Cerebellar cortex (tissue), 1 donor: ENCODE measurements at places on chromosomes 5 and 9.

GRCh38 chr5:149337736-149338135, 7.6 kb upstream of the GRPEL2 start:
- peak; percentile 28 for DNase-seq

DNA sequence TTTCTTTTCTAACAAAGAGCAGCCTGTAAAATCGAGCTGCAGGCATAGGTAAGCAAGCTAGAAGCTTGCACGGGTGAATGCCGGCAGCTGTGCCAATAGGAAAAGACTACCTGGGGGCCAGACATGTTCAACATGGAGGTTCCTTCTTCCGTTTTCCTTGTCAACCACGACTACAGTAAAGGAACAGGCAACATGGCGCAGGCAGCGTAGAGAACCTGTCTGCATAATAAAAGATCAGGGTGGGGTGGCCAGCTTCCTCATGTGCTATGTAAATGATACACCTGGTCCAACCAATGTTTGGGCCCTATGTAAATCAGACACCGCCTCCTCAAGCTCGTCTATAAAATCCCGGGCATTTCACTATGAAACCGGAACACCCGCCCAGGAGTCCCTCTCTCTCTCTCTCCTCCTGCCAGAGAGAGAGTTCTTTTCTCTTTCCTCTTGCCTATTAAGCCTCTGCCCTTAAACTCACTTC, 103.8 kb upstream of the LIFR start:
- DNase-seq = no peak

GRCh38 chr5:133278317-133278716, 226.5 kb downstream of the HSPA4 start:
- DNase-seq = no peak

DNA sequence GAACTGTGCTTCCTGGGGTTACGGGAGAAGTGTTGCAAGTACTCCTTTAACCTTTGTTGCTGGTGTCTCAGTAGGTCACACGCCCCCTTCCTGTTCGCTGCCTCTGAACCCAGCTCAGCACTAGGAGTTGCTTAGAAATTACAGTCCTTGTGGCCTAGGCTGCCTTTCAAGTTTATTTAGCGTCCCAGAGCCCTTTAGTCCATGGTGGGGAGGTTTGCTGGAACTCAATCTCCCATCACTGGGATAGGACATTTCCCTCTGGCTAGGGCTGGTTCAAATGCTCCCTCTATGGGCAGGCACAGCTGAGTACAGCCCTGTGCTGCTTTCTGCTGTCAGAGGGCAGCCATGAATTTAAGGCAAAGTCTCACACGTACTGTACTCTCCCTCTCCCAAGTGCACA, 4.7 kb downstream of the IFNA8 start:
- no peak for DNase-seq

DNA sequence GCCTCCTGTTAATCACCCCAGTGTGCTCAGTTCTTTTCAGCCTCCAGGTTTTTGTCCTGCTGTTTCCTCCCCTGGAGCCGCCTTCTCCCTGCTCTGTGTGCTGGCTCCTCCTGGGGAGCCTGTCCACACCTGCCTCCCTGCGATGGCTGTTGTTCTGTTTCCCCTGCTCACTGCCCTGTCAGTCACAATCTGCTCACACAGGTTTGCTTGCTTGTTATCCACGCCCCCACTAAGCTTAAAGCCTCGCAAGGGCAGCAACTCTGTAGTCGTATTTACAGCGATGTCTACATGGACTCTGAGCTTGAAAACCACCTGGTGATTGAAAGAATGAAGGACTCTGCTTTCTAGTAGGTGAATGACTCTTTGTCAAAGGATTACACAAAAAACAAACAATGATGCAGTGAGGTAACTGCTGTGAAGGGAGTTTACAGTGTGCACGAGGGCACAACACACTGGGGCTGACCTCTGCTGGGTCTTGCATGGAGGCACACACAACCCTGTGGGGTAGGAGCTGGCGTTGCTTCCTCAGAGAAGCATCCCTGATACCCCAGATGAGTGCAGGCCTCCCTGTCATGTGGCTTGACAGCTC, 39.6 kb upstream of the TEX48 start:
- DNase-seq = no peak

DNA sequence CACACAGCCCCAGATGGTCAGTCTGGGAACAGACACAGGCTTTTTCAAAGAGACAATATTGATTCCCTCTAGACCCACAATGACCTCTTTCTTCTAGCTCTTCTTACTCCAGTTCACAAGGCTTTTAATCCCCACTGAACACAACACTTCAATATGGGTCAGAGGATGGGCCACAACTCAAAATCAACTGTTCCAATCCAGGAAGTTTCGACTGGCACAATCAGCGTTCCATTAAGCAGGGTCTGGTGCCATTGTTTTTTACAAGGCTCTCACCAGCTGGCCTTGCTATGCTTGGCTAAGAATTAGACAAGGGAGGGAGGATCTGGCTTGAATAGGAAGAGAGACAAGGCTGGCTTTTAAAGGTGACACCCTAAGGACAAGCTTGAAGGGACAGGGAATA, 199.4 kb upstream of the SLC24A2 start:
- peak; percentile 81 for DNase-seq

- no peak for DNase-seq
Observed at GRCh38 chr9:5441043-5441442, 3.3 kb upstream of the PLGRKT start.

GRCh38 chr5:171264843-171265242, 44.2 kb upstream of the TLX3 start:
- DNase-seq = no peak

GRCh38 chr5:36371366-36371765, 69.7 kb upstream of the RANBP3L start:
- peak; percentile 72 for DNase-seq

- no peak for DNase-seq
Observed at GRCh38 chr9:38401994-38402393, 9.5 kb downstream of the ALDH1B1 start.

DNA sequence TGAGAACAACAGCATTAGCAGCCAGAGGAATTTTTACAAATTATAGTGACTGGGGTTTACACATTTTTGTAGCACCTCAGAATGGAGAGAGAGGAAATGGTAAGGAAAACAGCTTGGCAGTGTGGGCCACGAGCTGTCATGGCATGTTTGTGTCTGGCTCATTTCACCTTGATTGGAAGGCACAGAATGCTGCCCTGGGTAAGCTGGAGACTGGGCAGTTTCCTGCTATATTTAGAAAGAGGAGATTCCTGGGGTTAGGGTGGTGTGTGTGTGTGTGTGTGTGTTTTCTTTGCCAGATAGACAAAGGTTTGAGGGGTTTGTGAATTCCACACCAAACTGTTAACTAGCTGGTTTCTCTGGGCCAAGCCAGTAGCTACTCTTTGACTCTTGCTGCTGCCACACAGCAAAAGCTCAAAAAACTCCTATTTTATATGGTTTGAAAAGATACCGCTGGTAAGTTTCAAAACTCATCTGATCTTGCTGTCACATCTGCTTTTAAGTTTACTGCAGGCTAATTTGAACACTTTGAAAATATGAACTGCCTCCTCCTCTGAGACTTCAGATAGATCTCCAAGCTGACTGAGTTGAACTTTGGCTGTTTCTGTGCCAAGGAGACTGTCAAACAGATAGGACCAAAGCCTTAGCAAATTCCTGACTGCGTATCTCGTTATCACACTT, 9.1 kb downstream of the ARHGAP26 start:
- peak; percentile 95 for DNase-seq

- DNase-seq = no peak
Observed at GRCh38 chr5:57513785-57514184, 31.2 kb upstream of the ACTBL2 start.

DNA sequence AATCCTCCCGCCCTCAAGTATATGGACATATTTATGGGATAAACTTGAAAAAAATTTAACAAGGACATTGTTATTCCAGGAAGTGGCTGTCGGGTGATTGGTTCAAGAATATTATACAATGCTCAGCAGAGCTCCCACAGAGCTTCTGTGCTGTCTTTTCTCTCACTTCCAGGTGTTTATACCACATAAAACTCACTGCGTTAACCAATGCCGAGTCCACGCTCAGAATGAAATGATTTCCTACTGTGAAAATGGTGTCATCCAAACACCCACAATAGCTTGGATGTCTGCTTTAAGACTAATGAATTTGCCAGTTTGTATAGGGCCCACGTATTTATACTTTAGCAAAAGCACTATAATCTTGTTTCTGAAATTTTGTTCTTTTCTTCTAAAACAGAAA, 368.2 kb downstream of the NDUFS4 start:
- no peak for DNase-seq

GRCh38 chr5:109105631-109106267, 304.0 kb downstream of the PJA2 start:
- DNase-seq = no peak

DNA sequence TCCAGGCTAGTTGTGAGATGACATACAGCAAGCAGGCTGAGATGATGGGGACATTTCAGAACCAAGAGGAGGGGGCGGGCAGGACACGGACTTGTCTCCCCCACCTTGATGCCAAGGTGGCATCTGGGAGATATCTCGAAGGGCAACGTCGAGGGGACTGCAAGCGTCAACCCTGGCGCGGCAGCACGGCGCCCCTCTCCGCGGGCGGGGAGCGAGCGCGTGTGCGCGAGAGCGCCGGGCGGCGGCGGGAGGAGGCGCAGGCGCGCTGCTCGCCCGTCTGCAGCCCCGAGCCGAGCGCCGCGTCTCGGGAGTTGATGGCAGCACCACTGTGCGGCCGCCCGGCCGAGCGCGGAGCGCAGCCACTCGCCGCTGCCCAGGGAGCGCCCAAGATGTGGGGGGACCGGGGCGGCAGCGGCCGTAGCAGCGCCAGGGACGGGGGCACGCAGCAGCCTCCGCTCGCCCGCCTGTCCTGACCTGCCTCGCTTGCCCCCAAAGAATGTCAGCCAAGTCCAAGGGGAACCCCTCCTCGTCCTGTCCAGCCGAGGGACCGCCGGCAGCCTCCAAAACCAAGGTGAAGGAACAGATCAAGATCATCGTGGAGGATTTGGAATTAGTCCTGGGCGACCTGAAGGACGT, at the start of gene PRR16:
PRR16 (plus strand) TSS at position 310 of the 636 bp plus-strand sequence.
- peak; percentile 61 for DNase-seq

- DNase-seq = no peak
Observed at GRCh38 chr5:149298163-149298562, 26.5 kb downstream of the AFAP1L1 start.

GRCh38 chr5:112333331-112333781, 85.7 kb downstream of the EPB41L4A start:
- DNase-seq = no peak

DNA sequence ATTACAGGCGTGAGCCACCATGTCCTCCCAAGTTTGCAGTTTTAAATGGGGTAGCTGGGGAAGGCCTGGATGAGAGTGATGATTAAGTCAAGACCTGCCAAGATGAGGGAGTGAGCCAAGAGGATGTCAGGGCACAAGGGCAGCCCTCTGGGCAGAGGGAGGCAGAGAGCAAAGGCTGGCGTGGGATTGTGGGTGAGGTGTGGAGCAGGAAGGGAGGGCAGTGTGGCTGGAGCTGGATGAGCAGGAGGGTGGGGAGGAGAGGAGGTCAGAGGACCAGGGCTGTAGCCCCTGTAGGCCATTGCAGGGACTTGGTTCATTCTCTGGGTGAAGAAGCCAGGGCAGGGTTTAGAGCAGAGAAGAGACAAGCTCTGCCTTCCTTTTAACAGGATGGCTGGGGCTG, 53.7 kb upstream of the CTNNA1 start:
- no peak for DNase-seq

- DNase-seq = peak; percentile 62
Observed at GRCh38 chr9:120985819-120986222, 59.2 kb upstream of the TRAF1 start.

GRCh38 chr5:54704333-54704732, 186.8 kb downstream of the SNX18 start:
- no peak for DNase-seq

GRCh38 chr9:114372921-114373448, 14.8 kb downstream of the AKNA start:
- DNase-seq = no peak

- DNase-seq = peak; percentile 93
Observed at GRCh38 chr5:139104577-139105276, 93.4 kb downstream of the SIL1 start.

GRCh38 chr5:138955013-138955660, 80.0 kb upstream of the LRRTM2 start:
- DNase-seq = no peak

DNA sequence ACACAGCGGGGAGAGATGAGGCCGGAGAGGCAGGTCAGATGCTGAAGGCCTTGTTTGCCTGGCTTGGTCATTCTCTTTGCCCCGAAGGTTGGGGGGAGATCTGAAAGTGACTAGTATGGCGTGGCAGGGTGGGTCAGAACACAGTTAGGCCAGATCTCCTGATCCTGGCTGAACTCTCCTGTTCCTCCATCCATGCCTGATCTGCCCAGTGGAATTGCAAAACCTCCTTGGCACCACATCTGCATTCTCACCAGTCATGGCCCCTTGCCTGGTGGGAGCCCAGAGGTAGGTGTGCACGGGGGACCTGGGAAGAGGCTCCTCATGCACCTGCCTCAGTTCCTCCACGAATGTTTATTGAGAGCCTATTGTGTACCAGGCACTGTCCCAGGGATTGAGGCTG, 23.2 kb downstream of the TEX53 start:
- DNase-seq = no peak

GRCh38 chr5:168481330-168481788, 4.9 kb upstream of the RARS1 start:
- no peak for DNase-seq

DNA sequence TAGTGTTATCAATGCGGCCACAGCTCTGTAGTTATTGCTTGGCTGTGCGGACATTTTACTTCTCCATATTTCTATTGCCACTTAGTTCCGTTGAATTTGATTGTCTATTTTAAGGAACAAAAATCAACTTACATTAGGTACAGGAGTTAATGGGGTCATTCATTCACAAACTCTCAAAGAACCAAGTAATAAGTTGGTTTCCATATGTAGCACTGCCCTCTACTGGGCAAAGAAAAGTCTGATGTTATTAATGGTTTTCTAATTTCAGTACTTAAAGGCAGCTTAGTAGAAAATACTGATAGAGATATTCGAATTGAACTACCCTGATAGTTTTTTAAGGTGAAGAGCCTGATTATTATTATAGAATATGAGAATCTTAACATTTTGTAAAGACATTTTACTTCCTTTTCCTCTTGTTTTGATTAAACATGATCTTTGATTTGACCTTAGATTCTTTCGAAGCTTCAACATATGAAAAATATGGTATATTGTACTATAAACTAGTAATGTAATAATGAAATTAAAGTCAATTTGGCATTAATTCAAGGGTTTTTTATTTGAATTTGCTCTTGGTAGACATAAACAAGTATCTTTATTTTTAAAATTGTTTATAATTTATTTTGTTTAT, 119.5 kb upstream of the CTNND2 start:
- peak; percentile 75 for DNase-seq

DNA sequence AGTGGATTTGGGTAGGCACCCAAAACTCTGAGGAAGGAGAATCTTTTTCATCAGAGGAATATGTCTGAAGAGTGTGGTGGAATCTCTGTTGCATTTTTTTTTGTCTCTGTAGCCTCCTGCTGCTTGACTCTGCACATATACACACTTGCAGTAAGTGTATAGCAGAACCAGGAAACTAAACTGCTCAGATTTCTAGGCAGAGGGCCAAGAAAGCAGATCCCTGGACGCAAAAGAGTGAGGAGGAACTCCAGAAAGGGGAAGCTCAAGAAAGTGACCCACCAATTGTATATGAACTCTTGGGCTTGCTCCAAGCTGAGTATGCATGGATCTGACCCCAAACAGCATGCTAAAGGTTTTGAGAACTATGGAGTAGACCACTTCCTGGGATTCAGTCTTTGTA, 181.8 kb downstream of the GADD45G start:
- no peak for DNase-seq
